ENCODE measurements at places on chromosomes 12 and 14.

GRCh38 chr12:76519538-76519937 is 40.0 kb downstream of the OSBPL8 start:
- peak; percentile 10 for DNase-seq

- no peak for DNase-seq
These were observed 2.9 kb upstream of the CACNA1C start for GRCh38 chr12:2049604-2050540.

DNA sequence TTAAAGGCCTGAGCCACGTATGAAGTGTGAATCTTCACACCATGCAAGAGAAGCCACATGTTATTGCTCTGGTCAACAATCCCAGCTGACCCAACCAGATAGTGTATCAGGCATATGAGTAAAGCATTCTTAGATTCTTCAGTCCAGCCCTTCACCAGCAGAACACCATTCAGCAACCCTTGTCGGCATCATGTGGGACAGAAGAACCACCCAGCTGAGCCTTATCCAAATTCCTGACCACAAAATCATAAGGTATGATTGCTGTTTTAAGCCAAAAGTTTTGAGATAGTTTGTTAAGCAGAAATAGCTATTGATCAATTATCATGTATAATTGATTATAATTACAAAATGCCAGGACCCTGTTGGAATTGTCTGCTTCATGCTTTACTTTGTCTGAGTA is 664.9 kb downstream of the VRK1 start:
- no peak for DNase-seq

DNA sequence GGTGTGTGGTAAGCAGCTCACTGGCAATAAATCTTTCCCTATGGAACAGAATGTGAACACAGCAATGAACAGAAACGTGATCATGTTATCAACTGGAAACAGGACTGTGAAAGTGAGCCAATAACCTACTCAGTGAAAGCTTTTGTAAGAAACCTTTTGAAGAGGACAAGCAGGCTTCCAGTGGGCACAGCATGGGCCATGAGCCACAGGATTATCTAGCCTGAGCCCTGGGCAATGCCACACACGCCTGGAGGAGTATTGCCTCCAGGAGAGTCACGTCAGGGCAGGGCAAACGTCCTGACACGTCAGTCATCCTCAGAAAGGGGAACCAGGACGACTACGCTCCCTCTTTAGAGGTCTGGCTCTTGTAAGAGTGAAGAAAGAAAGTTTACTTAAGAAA is 32.3 kb downstream of the NRDE2 start:
- DNase-seq: no peak

- DNase-seq: no peak
These were observed at the start of gene FOXG1 for GRCh38 chr14:28766469-28766955. Gene FOXG1, plus strand, starts transcription at chr14:28766787. Its CDS starts 493 bp downstream, at chr14:28767280.

DNA sequence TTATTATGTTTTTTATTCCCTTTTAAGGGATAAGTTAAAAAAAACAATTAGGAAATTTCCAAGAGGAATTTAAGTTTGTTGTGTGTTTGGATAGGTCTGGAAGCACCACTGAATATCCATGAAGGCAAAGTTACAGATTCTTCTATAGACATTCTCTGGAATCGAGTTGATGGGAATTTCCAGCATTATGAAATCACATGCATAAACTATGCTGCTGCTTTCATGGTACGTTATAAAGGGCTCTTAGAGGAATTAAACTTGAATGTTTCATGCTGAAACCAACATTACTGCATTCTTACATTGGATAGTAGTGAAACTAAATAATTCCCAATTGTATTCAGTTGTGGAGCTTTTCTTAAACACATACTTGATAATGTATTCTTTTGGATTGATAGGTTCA is 21.5 kb upstream of the PTPRQ start:
- no peak for DNase-seq

- peak; percentile 33 for DNase-seq
These were observed 49.5 kb downstream of the SLC38A1 start for GRCh38 chr12:46219132-46219876.

DNA sequence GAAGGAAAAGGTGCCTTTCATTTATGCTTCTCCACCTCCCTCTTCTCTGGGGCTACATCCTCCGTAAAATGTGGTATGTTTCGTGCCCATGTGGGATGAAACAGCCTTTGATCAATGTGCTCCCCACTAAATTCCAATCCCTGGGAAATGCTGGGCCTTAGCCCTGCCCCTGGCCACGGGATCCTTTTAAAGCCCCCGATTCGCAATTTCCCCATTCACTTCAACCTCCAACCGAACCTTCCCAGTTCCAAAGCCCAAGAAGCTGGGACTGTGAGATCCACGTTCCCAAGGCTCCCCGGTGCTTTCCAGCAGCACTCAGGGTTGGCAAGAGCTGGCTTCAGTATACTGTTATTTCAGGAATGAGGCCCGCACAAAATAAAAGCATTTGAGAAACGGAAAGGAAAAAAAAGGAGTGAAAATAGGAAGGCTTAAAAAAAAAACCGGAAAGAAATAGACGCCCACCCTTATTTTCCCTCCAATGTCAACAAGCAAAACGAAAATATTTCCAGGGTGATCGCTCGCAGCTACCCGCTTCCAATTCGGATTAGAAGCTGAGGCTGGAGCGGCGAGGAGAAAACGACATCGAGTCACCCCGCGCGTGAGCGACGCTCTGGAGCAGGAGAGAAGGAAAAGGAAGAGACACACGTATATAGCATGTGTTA is 1.3 kb upstream of the FOXG1 start:
- DNase-seq: no peak

DNA sequence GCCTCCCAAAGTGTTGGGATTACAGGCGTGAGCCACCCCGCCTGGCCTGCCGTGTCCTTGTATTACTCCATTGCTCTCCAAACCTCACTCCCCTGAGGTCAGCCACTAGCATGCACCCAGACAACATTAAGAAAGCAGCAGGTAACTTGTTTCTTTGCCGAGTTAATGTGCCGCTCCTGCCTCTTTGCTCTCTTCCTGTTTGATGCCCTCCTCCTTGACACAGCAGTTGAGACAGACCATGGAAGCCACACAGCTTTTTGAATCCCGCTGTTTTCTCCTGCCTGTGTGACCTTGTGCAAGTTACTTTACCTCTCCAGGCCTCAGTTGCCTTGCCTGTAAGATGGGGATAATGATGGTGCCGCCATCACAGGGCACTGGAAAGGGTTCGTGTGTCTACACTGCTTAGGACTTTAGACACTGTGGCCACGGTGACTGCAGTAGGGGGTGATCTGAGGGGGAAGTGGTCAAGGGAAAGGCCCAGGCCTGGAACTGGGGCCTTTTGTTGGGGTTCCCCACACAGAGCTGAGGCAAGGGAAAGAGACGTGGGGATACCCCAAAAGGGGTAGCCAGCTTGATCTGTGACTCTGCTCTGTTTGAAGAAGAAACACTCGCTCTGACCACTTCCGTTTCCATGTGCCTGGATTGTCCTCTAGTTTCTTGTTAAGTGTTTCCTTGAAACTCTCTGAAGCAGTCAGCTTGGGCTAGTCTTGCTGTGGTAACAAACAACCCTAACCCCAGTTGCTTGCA is 69.3 kb downstream of the RIN3 start:
- peak; percentile 42 for DNase-seq

GRCh38 chr14:101563654-101564443 is 2.6 kb downstream of the DIO3 start:
- no peak for DNase-seq

- DNase-seq: no peak
These were observed 549.6 kb downstream of the DIO2 start for GRCh38 chr14:79661752-79662151.

- no peak for DNase-seq
These were observed 51.2 kb downstream of the TESC start for GRCh38 chr12:117047810-117048584.

DNA sequence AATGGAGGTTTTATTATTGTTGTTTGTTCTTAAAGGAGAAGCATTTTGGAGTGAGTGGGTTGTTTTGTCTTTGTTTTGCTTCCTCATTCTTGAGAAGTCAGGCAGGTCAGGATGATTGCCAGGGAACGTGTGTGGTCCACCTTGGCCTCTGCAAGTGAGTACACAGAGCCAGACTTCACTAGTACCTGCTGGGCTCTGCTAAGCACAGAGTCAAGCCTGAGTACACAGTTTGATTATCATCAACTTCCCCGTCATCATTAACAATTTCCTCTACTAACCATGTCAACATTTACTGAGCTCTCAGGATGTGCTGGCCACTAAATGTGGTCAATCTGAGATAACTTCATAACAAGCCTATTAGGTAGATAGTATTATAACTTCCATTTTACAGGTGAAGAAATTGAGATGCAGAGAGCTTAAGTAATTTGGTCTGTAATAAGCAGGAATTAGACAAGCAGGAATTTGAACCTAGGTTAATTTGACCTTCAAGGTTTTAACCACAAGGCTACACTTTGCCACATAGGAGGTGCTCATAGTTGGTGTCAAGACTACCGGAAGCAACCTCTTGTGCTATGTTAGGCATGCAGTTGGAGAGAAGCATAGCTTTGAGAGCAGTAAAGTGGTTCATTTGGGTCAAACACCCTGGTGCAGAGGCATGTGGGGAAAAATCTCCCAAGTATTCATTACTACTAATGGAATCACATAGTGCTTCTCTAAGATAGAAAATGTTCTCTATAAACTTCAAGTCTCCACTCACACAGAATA is 178.3 kb downstream of the NUAK1 start:
- DNase-seq: no peak

GRCh38 chr12:4308334-4308950 is 12.6 kb upstream of the TIGAR start:
- DNase-seq: no peak

DNA sequence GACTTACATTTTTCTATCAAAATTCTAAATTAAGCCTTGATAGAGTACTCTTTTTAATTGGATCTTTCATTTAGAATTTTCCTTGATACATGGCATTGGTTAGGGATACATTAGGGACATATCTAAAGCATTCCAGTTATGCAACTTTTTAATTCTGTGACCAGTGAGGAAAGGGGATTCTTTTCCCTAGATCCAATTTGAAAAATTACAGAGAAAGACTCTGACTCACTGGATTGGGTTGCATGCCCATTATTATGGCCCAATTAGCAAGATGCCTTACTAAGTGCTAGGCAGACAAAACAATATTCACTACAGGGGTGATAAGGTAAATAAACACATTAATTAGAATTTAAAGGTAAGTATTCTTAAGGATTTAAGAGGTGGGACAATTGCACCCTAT is 5.2 kb upstream of the RAD52 start:
- no peak for DNase-seq

DNA sequence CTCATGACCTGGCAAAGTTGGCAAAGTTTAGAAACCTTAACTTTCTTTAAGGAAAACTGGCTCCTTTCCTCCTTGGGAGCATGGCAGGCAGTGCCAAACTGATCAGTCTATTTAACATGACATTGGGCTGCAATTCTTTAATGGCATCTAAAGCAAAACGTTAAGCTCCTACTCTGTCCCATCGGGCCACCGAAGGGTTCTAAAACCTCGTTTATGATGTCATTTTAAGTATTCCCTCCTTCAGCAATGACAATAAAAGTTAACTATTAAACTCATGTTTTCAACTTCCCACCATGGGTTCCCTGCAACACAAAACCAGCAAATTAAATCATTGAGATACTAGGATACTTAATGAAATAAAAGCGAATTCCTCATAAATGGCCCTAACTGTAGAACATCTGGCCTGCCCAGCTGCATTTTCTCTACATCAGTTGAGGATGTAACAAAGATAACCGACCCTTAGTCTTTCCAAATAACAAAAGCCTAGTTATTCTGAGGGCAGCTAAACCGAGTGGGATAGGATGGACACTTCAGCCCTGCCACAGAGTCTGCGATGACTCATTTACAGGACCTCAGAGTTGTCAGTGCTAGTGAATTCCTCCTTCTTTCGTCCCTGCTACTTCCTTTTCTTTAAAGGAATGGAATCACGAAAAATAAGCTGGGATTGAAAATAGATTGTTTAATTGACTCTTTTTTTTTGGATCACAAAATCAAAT is 34.5 kb upstream of the RIC8B start:
- DNase-seq: no peak

DNA sequence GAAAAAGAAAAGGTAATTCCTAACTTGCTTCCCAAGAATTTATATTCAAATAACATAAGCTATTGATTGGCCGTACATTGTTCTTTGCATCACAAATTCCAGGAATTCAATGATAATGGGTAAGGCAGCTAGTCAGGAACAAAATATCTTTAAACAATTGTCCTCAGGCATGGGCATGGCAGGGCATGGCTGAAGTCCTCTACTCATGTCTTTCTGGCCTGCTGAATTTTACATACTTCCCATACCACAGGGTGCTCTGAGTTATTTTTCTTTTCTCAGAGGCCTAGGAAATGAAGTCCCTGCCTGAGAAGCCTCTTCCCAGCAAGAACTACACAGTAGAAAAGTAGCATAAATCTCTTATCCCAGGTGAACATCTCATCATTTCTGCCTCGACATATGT is 15.1 kb upstream of the DRAM1 start:
- DNase-seq: no peak

DNA sequence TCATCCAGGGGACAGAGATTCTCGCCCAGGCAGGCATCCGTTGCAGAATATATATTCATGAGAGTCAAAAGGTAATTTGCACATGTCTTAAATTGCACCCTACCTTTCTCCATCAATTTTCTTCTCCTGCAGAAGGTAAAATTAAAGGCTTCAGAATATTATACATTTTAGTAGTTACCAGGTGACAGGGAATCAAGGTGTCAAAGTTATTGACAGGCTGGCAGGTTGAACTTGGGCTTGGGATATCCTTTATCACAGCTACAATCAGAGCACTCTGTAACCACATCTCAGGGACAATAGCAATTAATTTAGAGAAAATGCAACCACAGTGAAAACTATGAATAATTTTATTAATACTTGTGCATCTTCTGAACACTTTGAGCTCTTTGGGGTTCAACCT is 66.9 kb upstream of the GSC start:
- no peak for DNase-seq

- DNase-seq: no peak
These were observed 14.5 kb downstream of the KRAS start for GRCh38 chr12:25236190-25236589.

DNA sequence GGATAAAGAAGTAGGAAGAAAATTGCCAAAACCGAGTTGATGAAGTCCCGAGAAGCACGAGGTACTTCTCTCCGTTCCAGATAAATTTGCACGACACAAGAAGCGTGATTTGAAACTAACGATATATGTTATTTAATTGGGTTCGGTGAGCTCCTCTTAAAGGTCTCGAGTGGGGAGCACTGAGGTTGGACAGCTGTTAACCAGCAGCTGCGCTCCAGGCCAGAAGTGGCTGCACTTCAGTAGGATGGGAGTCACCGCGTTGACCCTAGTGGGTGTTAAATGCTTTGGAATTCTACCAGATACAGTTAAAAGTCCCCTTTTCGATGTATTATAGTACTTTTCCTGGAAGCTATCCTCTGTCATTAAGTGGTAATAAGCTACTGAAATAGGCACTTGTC is 953 bp upstream of the DCAF5 start:
- DNase-seq: no peak

DNA sequence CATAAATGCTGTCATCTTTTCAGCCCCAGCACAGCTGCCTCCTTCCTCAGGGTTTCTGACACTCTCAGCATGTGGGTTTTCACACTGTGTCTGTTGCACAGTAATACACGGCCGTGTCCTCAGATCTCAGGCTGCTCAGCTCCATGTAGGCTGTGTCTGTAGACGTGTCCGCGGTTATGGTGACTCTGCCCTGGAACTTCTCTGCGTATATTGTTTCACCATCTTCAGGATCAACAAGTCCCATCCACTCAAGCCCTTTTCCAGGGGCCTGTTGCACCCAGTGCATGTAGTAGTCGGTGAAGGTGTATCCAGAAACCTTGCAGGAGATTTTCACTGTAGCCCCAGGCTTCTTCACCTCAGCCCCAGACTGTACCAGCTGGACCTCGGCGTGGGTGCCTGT is 1210.6 kb downstream of the TMEM121 start:
- DNase-seq: peak; percentile 51

- no peak for DNase-seq
These were observed 26.8 kb downstream of the PCNX1 start for GRCh38 chr14:70934084-70934483.

Data from CD4-positive, alpha-beta T cell treated with Interleukin-4 for 4 hours (primary cell).